ENCODE measurements at places on chromosomes 11 and 22. TPM values are rescaled to one million over a fixed set of nuclear protein-coding genes. Genes with fewer than 3 reads are reported as not detected.

The HEPN1 gene
- 0.26 TPM for polyA plus RNA-seq

The KCNQ1 gene
- polyA plus RNA-seq = 2.9 TPM

The JOSD1 gene
- polyA plus RNA-seq = 37.2 TPM

The MS4A3 gene
- 1.1 TPM for polyA plus RNA-seq

The B3GAT3 gene
- 21.4 TPM for polyA plus RNA-seq

The SYT12 gene
- 0.18 TPM for polyA plus RNA-seq

The IRAG1 gene
- polyA plus RNA-seq = 6.4 TPM

The TEX12 gene
- 0.23 TPM for polyA plus RNA-seq

The ZNF202 gene
- polyA plus RNA-seq = 20.6 TPM

The MMP8 gene
- polyA plus RNA-seq = 0.10 TPM

The PTPMT1 gene
- polyA plus RNA-seq = 25.4 TPM

The LUZP2 gene
- 0.71 TPM for polyA plus RNA-seq

The KRTAP5-8 gene
- polyA plus RNA-seq = not detected

The SRRD gene
- 21.5 TPM for polyA plus RNA-seq

The SLC29A2 gene
- polyA plus RNA-seq = 40.8 TPM

The RAB36 gene
- polyA plus RNA-seq = 1.9 TPM

The OSM gene
- polyA plus RNA-seq = 0.17 TPM

The HEPHL1 gene
- not detected for polyA plus RNA-seq

The MUC6 gene
- 0.10 TPM for polyA plus RNA-seq

The SLC1A2 gene
- polyA plus RNA-seq = 0.43 TPM

The ADM2 gene
- 0.26 TPM for polyA plus RNA-seq

The MACROD1 gene
- 77.9 TPM for polyA plus RNA-seq

The CCDC87 gene
- 0.25 TPM for polyA plus RNA-seq

The OR4D5 gene
- polyA plus RNA-seq = not detected

The TRIM48 gene
- polyA plus RNA-seq = not detected

The OLFML1 gene
- 40.9 TPM for polyA plus RNA-seq

The MAP6 gene
- polyA plus RNA-seq = 15.6 TPM

The MRGPRE gene
- not detected for polyA plus RNA-seq

The C11orf16 gene
- 0.25 TPM for polyA plus RNA-seq

The C22orf42 gene
- not detected for polyA plus RNA-seq

The LARGE2 gene
- polyA plus RNA-seq = 0.44 TPM

The MS4A4E gene
- 2.0 TPM for polyA plus RNA-seq

The KRTAP5-7 gene
- polyA plus RNA-seq = not detected

The GALNT18 gene
- 10.4 TPM for polyA plus RNA-seq

The CD3E gene
- 0.50 TPM for polyA plus RNA-seq

The FAM83F gene
- 0.10 TPM for polyA plus RNA-seq

The SCUBE2 gene
- 25.0 TPM for polyA plus RNA-seq

The SCN3B gene
- polyA plus RNA-seq = 45.1 TPM

The PACSIN3 gene
- polyA plus RNA-seq = 284 TPM

The CELF1 gene
- polyA plus RNA-seq = 71.5 TPM

The ALG8 gene
- 23.8 TPM for polyA plus RNA-seq

The RIMBP3B gene
- polyA plus RNA-seq = not detected

The ANGPTL5 gene
- polyA plus RNA-seq = not detected

The LSP1 gene
- polyA plus RNA-seq = 77.7 TPM

The ROM1 gene
- 0.90 TPM for polyA plus RNA-seq

Measured in hindlimb muscle (tissue), 1 donor.